Activated CD4-positive, alpha-beta T cell treated with anti-CD3 and anti-CD28 coated beads, Interleukin-2, amount 50 U/mL, for 1 hour (primary cell): ENCODE measurements at places on chromosomes 1 and 21.

- no peak for DNase-seq
These were observed 122.6 kb upstream of the PPP2R5A start for GRCh38 chr1:212162635-212163034.

- no peak for DNase-seq
These were observed 23.7 kb upstream of the ACTL8 start for GRCh38 chr1:17731460-17731859.

GRCh38 chr1:27863538-27863915 is 8.8 kb upstream of the THEMIS2 start:
- DNase-seq = no peak

GRCh38 chr1:154661110-154661509 is 53.1 kb upstream of the ADAR start:
- DNase-seq = no peak

- no peak for DNase-seq
These were observed 158.6 kb upstream of the SNX7 start for GRCh38 chr1:98502937-98503336.

DNA sequence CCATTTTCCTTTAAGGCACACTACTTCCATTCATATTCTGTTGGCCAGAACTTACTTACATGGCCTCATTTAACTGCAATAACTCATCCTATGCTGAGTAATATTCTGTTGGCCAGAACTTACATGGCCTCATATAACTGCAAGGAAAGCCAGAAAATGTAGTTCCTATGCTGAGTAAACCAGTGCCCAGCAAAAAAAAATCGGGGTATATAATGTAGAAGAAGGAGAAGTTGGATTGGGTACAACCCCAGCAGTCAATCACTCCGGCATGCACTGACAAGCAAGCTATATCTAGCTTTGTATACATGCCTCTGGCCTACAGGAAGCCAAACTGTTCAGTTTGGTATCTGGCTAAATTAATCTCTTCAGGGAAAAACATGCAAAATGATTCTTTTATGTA is 39.4 kb upstream of the PPIH start:
- DNase-seq = no peak

- no peak for DNase-seq
These were observed 484.5 kb upstream of the TMPRSS15 start for GRCh38 chr21:18887922-18888602.

GRCh38 chr1:154593390-154593789 is 14.6 kb downstream of the ADAR start:
- DNase-seq = no peak

DNA sequence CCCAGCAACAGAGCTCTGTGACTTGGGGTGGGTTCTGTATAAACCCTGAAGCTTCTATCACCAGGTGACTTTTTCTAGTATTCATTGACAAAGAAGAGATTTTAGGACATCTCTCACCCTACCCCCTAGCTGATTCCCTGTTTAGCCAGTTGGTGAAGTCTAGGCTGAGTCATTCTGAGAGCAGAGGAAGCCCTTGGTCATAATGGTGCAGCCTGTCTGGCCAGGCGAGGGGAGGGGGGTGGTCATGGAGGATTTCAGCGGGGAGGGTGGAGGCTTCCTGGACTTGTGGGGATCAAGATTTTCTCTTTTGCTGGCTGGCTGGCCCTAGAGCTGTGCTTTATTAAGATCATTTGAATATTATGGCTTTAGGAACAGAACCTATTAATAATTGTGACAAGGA is 262.6 kb downstream of the CAMTA1 start:
- no peak for DNase-seq

- DNase-seq = no peak
These were observed 76.3 kb downstream of the DRAM2 start for GRCh38 chr1:111063595-111063994.

- DNase-seq = no peak
These were observed 738.4 kb downstream of the USP25 start for GRCh38 chr21:16468184-16468583.

DNA sequence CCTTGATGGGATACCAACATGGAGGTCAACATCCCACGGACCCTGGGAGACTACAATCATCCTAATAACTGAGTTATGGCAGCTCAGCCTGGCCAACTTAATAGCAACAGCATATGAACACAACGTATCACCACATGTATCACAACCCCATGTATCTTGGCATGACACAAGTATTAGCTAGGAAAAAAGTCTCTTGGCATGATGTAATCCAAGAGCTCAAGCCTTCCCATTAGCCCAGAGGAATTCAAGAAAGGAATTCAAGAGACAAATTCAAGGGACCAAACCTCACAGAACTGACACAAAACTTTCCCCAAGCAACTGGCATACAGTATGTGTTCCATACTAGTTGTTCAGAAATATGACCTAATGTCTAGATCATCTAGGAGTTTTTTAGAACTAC is 100.9 kb upstream of the HMGB4 start:
- DNase-seq = no peak

GRCh38 chr1:121413821-121414220 is 229.0 kb downstream of the SRGAP2C start:
- DNase-seq = no peak

GRCh38 chr1:243725075-243725474 is 125.0 kb downstream of the AKT3 start:
- no peak for DNase-seq

- no peak for DNase-seq
These were observed 160.1 kb upstream of the NFIA start for GRCh38 chr1:60922304-60922703.

DNA sequence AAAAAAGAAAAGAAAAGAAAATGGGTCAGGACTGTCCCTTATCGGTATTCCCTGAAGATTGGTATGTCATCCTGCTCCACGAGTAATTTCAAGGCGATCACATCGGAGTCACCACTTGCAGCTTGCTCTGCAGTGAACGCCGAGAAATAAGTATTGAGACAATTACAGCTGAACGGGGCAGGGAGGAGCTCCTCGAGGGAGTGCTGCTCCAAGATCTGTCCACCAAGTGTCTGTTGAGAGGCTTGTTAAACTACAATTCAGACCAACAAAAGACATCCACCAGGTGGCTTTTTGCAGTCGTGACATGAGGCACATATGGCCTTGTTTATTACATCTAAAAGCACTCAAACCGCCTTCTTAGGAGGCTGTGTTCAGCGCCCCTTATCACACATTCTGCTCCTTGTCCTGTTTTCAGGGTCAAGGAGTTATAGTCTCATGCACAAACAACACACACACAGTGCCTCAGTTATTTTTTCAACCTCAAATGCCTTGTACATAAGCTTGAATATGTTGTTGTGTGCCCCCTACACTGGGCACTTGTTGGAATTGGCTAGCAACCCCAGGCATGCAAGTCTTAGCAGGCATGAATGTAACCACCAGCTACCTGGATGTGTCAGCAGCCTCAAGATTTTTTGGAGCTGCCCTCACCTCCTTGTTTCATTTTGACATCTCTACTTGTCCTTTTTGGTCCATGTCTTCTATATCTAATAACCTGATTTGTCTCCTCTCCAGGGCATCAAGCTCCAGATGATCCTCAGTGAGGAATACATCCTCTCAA is 13.0 kb upstream of the CD48 start:
- no peak for DNase-seq

DNA sequence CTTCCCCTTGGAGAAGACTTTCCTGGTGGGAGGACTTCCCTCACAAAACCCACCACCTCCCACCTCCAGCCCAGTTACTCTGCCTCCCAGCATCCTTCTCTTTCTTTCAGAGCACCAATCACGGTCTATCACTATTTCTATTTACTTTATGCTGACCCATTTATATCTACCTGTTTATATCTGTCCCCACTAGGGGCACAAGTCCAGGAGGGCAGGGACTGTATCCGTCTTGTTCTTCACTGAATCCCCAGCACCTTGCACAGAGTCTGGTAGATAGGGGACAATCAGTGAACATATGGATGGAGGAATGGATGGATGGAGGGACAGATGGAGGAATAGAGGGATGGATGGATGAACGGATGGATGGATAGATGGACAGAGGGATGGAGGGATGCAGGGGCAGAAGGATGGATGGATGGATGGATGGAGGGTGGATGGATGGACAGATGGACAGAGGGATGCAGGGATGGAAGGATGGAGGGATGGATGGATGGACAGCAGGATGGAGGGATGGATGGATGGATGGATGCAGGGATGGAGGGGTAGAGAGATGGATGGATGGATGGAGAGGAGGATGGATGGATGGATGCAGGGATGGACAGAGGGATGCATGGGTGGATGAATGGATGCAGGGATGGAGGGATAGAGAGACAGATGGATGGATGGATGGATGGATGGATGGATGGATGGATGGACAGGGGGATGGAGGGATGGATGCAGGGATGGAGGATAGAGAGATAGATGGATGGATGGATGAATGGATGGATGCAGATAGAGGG is 5.5 kb downstream of the C1QB start:
- DNase-seq = no peak

GRCh38 chr1:156816561-156817328 is at the start of gene SH2D2A:
SH2D2A (minus strand) TSS chr1:156816848; CDS start chr1:156816708, 140 bp downstream.
- DNase-seq = peak; percentile 94

- no peak for DNase-seq
These were observed 486.6 kb downstream of the USP25 start for GRCh38 chr21:16216288-16216962.

DNA sequence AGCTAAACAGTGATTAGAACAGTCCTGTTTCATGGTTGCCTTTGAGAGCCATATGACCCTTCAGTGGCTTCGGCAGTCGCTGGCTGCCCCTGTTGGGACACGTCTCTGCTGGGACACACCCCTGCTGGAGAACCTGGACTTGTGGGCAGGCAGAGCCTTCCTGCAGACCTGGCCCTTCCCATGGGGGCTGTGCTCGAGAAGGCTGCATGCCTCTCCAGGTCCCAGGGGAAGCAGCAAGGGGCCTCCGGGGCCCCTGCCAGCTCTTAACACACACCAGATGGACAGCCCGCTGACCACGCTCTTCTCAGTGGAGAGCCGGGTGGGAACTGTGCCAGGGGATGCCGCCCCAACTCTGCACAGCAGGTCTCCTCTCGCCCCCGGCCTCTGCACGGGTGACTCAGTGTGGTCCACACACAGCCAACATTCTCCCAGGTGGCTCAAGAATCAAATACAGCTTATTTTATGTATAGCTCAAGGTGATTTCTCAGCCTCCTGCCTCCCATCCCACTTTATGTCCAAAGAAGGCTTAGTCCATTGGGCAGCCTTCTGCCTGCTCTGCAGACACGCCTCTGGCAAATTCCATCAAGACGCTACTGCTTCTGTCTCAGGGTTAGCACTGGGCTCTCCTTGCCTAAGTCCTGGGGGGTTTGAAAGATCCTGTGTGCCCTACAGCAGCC is 450.8 kb downstream of the KIF26B start:
- no peak for DNase-seq

GRCh38 chr1:3518756-3519155 is 64.3 kb downstream of the ARHGEF16 start:
- DNase-seq = no peak

DNA sequence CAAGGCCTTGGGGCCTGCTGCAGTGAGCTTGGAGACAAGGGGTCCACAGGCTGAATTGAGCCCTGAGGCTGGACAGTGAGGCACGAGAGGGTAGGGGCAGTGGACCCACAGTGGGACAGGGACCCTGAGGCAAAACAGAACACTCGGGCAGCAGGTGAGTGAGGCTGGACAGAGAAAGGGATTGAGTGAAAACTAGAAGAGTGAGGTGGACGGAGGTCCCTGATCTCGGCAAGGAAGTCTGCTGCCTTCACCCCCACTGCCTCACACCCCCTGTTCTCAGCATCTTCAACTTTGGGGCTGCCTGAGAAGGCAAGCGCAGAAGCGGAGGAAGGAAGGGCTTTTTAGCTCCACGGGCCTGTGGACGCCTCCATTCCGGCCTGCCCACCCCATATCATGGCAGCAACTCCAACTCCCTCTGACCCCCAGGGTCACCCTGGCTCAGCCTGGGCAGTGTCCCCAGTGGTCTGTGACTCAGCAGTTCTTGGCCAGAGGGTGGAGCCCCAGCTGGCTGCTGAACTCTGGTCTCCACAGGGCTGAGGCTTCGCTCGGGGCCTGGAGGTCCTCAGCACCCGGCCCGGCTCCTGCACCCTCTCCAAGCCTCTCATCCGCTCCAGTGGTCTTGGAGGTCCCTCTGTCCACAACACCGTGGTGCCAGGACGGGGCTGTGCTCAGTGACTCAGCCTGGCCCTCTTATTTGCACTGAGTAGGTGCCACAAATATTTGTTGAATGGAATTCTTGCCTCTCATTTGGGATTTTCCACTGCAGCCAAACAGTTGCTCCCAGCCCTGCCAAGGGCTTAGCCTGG is 60.0 kb upstream of the EPS8L3 start:
- no peak for DNase-seq

DNA sequence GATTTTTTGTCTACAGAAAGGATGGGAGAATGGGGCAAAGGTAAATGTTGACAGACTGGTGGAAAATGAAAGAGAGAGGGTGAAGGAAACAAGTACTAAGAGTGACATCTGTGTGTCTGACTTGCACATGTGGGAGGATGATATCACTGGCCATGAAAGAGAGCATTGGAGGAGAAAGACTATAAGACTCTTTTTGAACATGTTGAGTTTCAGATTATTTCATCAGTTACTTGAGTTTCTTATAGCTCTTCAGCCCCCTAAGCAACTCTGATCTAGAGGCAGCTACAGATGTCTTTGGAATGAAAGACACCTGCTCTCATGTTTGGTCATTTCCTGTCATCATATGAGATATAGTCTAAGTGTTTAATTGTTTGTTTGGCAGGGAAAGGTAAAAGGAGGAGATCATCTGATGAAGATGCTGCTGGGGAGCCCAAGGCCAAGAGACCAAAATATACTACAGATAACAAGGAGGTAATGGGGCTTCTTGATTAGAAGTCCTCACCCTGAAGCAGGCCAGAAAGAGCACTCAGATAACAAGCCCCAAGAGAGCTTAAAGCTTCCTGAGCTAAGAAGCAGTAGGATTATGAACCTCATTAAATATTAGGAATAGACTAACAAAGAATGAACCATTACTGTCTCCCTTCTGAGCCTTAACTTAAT is 4.5 kb downstream of the POLR3C start:
- DNase-seq = no peak

- no peak for DNase-seq
These were observed 56.3 kb downstream of the KIAA0040 start for GRCh38 chr1:175136246-175136645.

DNA sequence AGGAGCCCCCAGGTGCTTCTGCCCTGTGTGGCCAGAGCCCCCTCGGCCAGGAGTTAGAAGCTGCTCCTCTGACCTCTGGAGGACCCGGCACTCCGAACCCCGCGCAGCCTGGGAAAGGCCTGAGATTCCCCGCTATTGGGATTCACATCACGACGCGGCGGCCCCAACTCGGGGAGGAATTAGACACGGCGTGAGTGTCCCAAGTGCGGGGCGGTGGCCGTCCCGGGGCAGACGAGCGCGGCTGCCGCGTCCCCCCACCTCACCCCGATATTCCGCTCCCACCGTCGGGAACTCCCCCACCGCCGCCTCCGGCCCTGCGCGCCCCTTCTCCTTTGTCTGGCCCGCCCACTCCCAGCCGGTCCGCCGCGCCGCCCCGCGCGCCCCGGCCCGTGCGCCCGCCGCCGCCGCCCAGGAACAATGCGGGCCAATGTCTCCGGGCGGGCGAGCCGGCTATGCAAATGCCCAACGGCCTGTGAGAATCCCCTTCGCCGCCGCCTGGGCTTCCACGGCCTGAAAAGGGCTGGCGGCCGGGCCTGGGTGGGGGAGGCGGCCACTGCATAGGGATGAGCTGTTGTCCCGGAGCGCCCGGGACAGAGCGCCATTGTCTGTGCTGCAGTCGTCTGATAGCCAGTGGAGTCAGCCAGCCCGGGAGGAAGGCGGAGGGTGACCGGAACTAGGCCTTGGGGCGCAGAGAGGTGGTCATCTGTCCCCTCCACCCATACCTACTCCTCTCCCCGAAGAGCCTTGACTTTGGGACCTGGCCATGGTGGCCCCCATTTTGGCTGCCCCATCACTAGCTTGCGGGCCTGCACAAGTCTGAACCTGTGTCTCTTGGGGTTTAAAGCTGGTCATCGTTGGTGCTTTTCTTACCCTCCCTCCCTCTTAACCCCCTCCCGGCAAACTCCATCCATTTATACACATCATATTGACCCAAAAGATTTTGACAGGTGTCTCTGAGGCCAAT is 19.4 kb downstream of the RHBG start:
- DNase-seq = no peak
